Heart left ventricle (tissue), 16 donors: ENCODE measurements at places on chromosomes 11 and 22. TPM values are rescaled to one million over a fixed set of nuclear protein-coding genes. Genes with fewer than 3 reads are reported as not detected.

Gene UQCC3
- polyA plus RNA-seq: 11.5 TPM

Gene KIF18A
- polyA plus RNA-seq: not detected

Gene RTCB
- 19.8 TPM for polyA plus RNA-seq

Gene MTFP1
- 36.2 TPM for polyA plus RNA-seq

Gene CAVIN3
- polyA plus RNA-seq: 126 TPM

Gene MACROD1
- 48.9 TPM for polyA plus RNA-seq

Gene BTBD18
- polyA plus RNA-seq: 0.11 TPM

Gene PRDM11
- polyA plus RNA-seq: 4.5 TPM

Gene C11orf87
- 0.04 TPM for polyA plus RNA-seq

Gene APOBEC3C
- polyA plus RNA-seq: 24.9 TPM

Gene HORMAD2
- not detected for polyA plus RNA-seq

Gene SAA4
- not detected for polyA plus RNA-seq

Gene OR8B3
- polyA plus RNA-seq: not detected

Gene ISX
- polyA plus RNA-seq: not detected

Gene PHLDB1
- 129 TPM for polyA plus RNA-seq

Gene MB
- polyA plus RNA-seq: 16,360 TPM

Gene TPH1
- 0.11 TPM for polyA plus RNA-seq

Gene GSTT2B
- 19.9 TPM for polyA plus RNA-seq

Gene QSER1
- polyA plus RNA-seq: 2.1 TPM

Gene DRD4
- polyA plus RNA-seq: 0.07 TPM

Gene OR10AG1
- not detected for polyA plus RNA-seq

Gene SLC7A4
- polyA plus RNA-seq: not detected

Gene MMP8
- not detected for polyA plus RNA-seq

Gene DUSP8
- polyA plus RNA-seq: 10.9 TPM

Gene TRPC6
- 0.30 TPM for polyA plus RNA-seq

Gene ACTN3
- polyA plus RNA-seq: 0.04 TPM

Gene SLC25A18
- polyA plus RNA-seq: 2.4 TPM

Gene NCF4
- polyA plus RNA-seq: 3.4 TPM

Gene OR8B4
- not detected for polyA plus RNA-seq

Gene CCDC34
- polyA plus RNA-seq: 3.0 TPM

Gene PIH1D2
- 1.4 TPM for polyA plus RNA-seq

Gene APOL5
- polyA plus RNA-seq: 0.11 TPM

Gene SPON1
- 9.5 TPM for polyA plus RNA-seq
